Heart left ventricle (tissue), 16 donors: ENCODE measurements at places on chromosomes 2 and 18. TPM values are rescaled to one million over a fixed set of nuclear protein-coding genes. Genes with fewer than 3 reads are reported as not detected.

The TNFRSF11A gene
- 1.9 TPM for total RNA-seq

DNA sequence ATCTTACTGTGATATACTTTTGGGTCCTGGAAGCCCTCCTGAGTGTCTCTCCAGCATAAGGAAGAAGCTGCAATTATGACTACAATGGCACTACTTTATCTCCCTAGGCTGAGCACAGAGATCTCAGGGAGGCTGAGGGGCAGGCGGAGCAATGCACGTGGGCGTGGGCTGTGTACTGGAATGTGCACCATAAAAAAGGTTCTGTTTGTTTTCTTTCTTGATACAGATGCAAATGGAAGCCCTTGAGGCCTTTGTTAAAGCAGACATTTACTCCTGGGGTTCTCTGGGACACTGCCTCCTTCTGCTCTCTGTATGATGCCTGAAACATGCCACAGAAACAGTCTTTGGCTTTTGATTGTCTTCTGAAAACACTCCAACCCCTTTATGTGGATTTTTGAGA is 79.1 kb upstream of the DLX2 start:
- H3K4me1 ChIP-seq = no peaks in the 10 kb centered on the region
- no peaks in the 10 kb centered on the region for H3K27me3 ChIP-seq
- DNase-seq = no peak
- H3K36me3 ChIP-seq = no peaks in the 10 kb centered on the region

DNA sequence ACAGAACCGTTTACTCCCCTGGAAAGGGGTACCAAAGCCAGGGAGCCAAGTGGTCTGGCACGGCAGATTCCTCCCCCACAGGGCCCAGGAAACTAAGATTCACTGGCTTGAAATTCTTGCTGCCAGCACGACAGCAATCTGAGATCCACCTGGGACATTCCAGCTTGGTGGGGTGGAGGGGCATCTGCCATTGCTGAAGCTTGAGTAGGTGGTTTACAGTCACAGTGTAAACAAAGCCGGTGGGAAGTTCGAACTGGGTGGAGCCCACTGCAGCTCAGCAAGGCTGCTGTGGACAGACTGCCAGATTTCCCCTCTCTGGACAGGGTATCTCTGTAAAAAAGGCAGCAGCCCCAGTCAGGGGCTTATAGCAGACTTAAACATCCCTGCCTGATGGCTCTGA is 901.7 kb upstream of the LRRTM1 start:
- no peak overlapping the region for H3K27ac ChIP-seq
- no peaks in the 10 kb centered on the region for H3K36me3 ChIP-seq
- H3K27me3 ChIP-seq = no peaks in the 10 kb centered on the region
- DNase-seq = no peak

- H3K4me1 ChIP-seq = peaks cover 8% of the 10 kb centered on the region
- no peaks in the 10 kb centered on the region for H3K27me3 ChIP-seq
- peaks cover 7% of the 10 kb centered on the region for H3K36me3 ChIP-seq
- no peak overlapping the region for H3K4me3 ChIP-seq
Observed at GRCh38 chr2:164739966-164740365, 101.7 kb downstream of the COBLL1 start.
